ENCODE measurements at places on chromosomes 1 and 21.
A peak's percentile ranks its signal among the peaks of the same experiment; 100 is the strongest.

DNA sequence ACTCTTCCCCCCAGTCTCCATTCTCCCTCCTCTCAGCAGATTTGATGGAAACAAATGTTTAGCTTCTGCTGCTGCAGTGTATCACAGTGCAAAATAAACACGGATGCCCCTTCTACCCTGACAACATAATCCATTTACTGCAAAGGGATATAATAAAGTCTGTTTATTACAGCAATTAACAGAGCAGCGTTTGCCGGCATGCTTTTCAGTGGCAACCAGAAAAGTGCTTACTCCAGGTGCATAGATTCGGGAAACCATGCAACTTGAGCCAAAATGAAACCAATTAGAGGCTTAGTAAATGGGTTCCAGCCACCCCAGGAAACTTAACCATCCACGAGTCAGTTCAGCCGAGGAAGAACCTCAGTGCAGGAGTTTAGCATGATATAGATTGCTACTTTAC, 12.9 kb upstream of the LEMD1 start:
- DNase-seq, result no peak

DNA sequence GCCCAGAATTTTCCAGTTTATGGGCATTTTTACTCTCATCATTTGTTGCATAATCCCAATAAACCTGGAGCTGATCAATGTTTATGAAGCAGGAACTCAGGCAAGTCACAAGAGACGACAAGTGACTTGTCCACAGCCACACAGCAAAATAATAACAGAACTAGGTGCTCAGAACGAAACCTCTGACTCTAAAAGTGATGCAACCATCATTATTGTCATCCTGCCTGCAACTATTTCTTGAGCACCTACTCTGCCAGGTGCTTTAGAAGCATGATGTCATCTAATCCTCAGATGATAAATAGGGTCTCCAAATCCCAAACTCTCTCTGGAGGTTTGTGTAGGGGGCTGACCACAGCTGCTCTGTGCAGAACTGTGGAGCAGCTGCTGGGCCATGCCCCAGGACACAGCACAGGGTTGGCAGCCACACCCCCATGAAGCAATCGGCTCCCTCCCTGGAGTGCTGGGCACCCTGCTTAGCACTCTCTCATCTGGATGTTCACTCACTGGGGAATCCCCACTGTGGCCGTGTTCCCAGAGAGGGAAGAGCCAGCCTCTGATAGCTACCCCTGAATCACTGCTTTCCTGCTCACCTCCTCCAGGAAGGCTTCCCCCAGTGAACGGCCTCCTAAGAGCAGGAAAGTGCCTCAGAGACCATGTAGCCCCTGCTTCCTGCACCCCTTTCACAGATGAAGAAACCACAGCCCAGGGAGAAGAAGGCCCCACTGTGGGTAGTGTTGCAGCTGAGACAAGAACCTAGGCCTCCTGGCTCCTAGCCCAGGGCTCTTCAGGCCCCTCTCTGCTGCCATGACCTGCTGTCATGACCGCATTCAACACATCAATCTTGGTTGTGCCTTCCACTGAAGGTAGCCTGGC, 2.1 kb downstream of the TTC22 start:
- DNase-seq, result no peak

GRCh38 chr1:214859647-214860046, 222.9 kb upstream of the KCNK2 start:
- DNase-seq, result no peak

DNA sequence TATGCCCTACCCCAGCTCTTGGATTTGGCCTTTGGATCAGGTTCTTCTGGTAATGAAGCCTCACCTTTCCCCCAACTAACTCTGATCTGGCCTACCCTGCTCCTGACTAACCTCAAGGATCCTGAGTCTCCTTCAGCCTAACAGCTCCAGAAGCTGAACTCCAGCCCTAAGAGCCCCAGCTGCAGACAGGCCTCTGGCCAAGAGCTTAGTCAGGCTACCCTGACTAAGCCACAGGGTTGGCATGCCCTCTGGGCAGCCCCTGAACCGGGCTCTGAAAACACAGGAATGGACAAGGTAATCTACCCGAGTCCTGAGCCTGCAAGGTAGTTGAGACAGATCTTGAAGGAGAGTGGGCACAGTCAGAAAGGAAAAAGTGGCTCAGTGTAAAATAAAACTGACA, 29.4 kb downstream of the COA7 start:
- no peak for DNase-seq

DNA sequence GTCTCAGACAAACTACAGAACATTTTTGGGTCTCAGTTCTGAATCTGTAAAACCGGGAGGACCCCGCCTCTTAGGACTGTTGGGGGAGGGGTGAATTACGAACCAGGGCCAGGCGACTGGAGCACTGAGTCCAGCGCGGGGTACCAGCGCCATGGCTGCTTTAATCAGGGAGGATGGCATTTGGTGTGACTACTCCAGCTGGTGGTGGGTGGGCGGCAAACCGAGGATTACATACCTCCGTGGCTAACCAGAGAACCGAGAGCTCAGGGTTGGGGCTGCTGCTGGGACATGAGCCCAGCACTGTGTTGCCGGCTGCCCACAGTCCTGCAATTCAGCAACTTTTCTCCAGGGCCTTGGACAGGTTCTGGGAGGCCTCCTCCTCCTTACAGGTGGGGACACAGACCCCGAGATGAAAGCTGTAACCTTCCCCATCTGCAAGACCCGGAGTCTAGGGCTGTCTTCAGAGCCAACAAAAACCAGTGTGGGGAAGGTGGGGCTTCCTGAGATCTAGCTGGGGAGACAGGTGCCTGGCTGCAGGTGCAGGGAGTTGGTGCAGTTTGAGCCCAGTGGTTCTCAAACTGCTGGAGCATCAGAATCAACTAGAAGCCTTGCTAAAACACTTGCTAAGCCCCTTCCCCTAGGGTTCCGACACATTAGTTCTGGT, 273.5 kb downstream of the FOXD2 start:
- DNase-seq, result no peak

GRCh38 chr1:226635456-226635941, 86.9 kb downstream of the STUM start:
- DNase-seq, result peak; percentile 24

DNA sequence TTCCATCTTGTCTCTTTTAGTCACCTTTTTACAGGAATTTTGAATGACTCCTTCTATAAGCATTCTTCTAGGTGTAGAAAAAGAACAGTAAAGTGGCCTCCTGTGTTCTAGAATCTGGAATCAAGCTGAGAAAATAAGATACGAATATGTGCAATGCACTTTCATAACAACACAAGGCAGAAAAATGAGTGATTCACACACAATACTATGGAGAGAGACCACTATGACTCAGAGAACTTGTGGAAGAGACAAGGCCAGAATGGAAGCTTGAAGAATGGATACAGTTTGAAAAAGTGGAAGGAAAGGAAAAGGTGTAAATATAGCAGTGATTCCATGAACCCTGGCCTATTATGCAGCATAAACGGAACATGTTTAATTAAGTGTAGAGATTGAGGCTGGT, 57.1 kb upstream of the SAMSN1 start:
- no peak for DNase-seq

GRCh38 chr1:160179336-160179735, 11.0 kb upstream of the CASQ1 start:
- DNase-seq, result no peak

GRCh38 chr1:40794974-40795715, 11.6 kb downstream of the KCNQ4 start:
- DNase-seq, result no peak

GRCh38 chr1:76503100-76503499, 364.2 kb upstream of the ST6GALNAC5 start:
- DNase-seq, result no peak

DNA sequence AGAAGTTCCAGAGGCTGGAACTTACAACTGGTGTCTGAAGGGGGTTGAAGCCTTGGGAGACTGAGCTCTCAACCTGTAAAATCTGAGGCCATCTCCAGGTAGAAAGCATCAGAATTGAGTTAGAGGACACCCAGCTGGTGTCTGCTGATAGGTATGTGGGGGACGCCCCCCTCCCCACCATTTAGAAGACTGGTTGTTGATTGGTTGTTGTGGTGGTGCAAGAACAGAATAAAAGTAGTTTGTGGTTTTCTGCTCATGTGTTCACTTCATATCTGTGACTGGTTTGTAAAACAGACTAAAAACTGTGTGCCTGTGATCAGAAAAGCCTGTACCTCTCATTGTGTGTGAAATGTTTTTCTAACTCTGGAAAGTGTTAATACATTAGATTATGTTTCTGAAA, 33.2 kb upstream of the PDE4B start:
- no peak for DNase-seq

- no peak for DNase-seq
Measured at GRCh38 chr1:247366926-247367645, 35.4 kb upstream of the ZNF496 start.

GRCh38 chr21:25834381-25834780, 99.6 kb downstream of the GABPA start:
- DNase-seq, result no peak

DNA sequence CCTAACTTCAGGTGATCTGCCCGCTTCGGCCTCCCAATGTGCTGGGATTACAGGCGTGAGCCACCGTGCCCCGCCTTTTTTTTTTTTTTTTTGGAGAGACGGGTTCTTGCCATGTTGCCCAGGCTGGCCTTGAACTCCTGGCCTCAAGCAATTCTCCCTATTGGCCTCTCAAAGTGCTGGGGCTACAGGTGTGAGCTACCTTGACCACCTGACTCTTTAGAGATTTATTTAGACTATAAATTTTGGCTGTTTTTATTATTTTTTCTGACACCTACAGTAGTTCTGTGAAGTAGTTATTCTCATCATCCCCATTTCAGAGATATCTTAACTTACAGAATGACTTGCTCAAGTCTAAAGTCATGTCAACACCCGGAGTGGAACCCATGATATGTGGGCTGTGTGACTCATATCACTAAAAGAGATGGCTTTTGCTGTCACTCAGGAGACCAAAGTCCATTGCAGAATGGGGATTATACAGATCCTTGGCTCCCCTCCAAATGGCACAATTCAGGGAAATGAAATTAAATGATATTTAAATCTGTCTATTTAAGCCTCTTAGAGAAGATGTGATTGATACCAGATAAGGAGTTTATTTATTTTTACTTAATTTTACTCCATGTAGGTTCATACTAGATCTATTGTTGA, 93.2 kb downstream of the CTH start:
- no peak for DNase-seq

Data from activated CD8-positive, alpha-beta memory T cell treated with anti-CD3 and anti-CD28 coated beads for 1 hour (primary cell).